ENCODE measurements at places on chromosomes 12 and 14.

GRCh38 chr14:22556021-22556989 is 32.7 kb downstream of the DAD1 start:
- DNase-seq, result peak; percentile 98

- DNase-seq, result no peak
Observed at GRCh38 chr14:57485635-57486034, 8.0 kb downstream of the CCDC198 start.

DNA sequence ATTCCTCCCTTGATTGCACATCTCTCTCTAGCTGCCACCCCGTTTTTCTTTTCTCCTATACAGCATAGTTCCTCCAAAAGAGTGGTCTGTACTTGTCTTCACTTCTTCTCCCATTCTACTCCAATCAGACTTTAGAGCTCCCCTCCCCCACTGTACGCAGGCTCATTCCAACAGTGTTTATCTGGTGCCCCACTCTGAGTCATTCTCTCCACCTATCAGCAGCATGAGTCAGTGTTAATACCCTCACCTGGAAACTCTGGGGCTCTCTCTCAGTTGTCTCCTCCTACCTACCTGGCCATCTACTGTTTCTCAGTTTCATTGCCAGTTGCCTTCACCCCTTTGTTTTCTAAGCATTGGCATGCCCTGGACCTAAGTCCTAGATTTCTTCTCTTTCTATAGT is 175.1 kb upstream of the ARHGAP5 start:
- DNase-seq, result no peak

GRCh38 chr14:64225151-64225757 is 68.9 kb downstream of the ESR2 start:
- DNase-seq, result no peak

DNA sequence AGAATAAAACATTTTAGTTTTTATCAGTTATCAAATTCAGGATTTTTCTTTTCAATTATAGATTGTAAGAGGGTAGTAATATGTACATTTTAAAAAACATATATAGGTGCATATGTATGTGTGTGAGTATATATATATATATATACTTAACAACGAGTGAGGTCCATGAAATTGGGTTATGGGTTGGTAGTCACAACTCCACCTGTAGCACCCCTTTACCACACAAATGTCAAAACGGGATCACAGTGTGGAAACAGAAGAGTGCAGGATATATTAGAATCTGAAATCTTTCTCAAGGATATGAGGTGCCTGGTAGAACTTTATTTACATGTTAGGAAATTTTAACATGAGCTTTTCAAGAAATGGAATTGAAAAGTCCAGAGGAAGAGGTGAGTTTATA is 31.3 kb downstream of the MIA2 start:
- no peak for DNase-seq

DNA sequence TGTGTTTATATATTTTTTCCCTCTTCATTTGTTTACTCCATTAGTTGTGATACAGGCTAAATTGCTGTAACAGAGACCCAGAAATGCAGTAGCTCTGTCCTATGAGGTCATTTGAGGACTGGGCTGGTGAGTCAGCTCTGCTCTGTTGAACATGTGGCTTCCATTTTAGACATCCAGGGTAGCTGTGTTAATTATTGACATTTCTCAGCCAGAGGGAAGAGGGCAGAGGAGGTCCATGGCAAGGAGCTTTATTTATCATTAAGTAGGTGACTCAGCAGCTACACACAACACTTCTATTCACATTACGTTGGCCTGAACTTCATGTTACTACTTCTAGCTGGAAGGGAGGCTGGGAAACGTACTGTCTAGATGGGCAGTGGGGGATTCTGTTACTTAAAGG is 85.4 kb downstream of the PTCSC3 start:
- no peak for DNase-seq

GRCh38 chr14:99657645-99658155 is 12.8 kb downstream of the HHIPL1 start:
- no peak for DNase-seq

DNA sequence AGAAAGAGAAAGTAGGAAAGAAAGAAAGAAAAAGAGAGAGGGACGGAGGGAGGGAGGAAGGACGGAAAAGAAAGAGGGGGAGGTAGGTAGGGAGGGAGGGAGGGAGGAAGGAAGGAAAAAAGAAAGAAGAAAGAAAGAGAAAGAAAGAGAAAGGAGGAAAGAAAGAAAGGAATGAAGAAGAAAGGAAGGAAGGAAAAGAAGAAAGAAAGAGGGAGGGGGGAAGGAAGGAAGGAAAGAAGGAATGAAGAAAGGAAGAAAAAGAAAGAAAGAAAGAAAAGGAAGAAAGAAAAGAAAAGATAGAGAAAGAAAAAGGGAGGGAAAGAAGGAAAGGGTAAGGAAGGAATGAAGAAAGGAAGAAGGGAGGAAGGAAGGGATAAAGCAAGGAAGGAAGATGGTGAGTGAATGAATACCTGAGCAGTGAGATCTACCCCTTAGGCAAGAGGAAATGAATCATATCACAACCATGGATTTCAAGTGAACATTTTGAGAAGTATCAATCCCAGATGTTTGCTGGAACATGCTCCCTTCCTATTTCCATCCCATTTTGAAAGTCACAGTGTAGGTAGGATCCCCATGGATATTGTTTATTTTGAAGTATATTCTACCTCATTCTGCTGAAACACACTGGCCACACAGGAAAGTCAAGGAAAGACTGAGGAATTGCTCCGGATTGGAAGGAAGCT is 639.4 kb upstream of the TBX3 start:
- DNase-seq, result no peak

GRCh38 chr14:26394150-26394810 is 203.6 kb downstream of the NOVA1 start:
- no peak for DNase-seq

DNA sequence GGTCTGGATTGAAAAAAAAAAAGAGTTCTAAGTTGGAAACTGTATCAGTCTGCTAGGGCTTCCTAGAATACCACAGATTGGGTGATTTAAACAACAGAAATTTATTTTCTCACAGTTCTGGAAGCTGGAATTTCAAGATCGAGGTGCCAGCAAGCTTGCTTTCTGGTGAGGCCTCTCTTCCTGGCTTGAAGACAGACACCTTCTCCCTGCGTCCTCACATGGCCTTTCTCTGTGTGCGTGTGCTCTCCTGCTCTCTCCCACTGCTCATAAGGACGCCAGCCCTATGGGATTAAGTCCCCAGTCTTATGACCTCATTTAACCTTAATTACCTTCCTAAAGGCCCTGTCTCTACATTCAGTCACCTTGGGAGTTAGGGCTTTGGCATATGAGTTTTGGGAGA is 215.5 kb downstream of the PIK3C2G start:
- DNase-seq, result no peak
